ENCODE measurements at places on chromosomes 2 and 18. TPM values are rescaled to one million over a fixed set of nuclear protein-coding genes. Genes with fewer than 3 reads are reported as not detected.

SLC30A3 gene
- 0.58 TPM for total RNA-seq

SCYGR4 gene
- not detected for total RNA-seq

- DNase-seq, result no peak
Observed at GRCh38 chr2:95300450-95300849, 3.3 kb downstream of the KCNIP3 start.

GRCh38 chr2:23559561-23560239, 174.7 kb downstream of the KLHL29 start:
- no peak for DNase-seq

ZNF396 gene
- 3.1 TPM for total RNA-seq

DNA sequence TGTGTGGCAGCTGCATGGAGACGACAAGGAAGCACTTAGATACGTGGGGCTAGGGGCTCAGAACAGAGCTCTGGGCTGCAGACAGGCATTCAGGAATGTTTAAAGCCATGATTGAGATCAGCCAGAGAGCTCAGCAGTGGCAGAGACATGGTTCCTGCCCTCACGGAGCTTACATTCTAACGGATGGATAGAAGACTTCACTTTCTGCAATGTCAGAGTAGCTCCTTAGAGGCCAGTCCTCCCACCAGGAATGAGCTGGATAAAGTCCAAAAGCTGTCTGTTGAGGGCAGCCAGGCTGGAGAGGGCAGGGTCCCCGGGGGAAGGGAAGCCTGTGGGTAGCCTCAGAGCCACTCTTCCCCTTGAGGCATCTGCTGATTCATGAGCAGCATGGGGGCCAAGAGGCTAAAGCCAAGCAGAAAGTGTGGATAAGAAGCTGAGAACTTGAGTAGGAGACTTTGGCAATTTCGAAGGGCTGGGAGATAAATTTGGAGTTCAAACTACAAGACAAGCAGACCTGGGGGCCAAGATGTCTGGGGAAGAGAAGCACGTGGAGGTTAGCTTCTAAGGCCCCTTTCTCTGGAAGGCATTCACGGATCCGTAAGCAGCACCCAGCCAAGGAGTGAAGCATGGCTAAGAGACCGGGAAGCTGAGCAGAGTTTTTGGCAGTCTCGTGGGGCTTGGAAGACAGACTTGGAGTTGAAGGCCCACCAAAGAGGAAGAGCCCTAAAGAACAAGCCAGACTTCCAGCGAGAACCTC, 9.7 kb upstream of the CIB4 start:
- DNase-seq, result peak; percentile 23

GRCh38 chr2:80054346-80054675, 250.2 kb downstream of the LRRTM1 start:
- DNase-seq, result no peak

- no peak for DNase-seq
Observed at GRCh38 chr2:25881764-25882163, 3.5 kb upstream of the ASXL2 start.

GRCh38 chr2:239858179-239858578, 167.0 kb downstream of the NDUFA10 start:
- no peak for DNase-seq

DNA sequence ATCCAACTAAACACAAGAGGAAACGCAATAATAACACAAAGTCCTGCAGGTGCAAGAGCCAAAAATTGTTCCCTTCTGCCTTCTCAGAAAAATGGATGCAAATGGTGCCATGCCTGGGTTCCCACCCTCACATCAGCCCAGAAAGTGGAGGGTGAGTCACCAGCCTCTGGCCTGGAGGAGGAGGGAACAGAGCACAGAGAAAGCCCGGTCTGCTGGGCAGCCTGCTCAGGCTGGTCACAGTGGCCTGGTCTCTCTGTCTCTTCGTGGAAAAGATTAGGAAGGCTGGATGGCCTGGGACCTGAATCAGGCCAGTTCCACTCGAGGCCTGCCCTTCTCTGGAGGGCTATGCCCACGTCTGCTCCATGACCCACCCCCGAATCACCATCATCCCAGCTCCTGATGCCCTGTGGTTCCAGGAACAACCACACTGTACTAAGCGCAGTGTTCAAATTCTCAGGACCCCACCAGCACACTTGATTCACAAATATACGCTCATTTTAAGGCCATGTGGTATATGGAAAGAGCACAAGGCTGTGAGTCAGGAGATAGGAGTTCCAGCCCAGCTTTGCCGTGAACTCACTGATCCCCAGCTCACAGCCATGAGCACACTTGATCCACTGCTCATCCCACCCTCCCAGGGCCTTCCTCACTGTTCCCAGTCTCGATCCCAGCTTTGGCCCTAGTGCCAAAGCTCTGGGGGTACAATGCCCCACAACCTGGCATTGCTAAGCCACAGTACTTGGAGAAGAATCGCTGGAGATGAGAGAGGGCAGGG, 82.1 kb downstream of the ZBTB7C start:
- peak; percentile 46 for DNase-seq

DNA sequence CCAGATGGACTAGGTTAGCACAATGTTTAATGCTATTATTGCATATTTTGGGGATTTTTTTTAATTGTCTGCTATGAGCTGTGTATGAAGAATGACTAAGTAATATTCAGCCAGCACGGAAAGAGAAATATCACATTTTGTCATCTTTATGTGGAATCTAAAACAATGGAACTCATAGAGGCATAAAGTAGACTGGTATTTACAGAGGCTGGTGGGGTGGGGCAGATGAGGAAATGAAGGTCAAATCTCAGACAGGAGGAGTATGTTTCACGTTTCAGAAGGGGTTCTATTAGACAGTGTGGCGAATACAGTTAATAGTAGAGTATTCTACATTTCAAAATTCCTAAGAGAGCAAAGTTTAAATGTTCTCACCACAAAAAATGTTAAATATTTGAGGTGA, 4.7 kb downstream of the CDH19 start:
- DNase-seq, result no peak

- no peak for DNase-seq
Observed at GRCh38 chr2:99803846-99804245, 314.0 kb upstream of the REV1 start.

ABCG5 gene
- not detected for total RNA-seq

- DNase-seq, result no peak
Observed at GRCh38 chr2:206876216-206876860, 63.0 kb upstream of the CPO start.

- no peak for DNase-seq
Observed at GRCh38 chr2:43792653-43793052, 18.8 kb downstream of the DYNC2LI1 start.

DNA sequence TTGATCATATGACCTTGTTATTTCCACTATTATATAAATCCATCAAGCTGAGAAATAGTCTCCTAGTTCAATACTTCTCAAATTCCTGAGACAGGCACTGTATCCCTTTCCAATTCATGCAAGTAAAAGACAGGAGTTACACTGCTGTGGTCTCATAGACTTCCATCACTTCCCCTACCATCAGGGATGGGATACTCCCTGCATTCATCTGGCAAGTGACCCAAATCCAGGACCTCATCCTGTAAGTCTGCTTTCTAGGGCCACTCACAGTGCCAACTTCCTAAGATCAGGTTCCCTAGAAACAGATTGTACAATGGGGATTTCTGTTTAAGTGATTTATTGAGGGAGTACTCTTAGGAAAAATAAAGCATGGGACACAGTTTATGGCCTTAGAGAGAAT, 424.0 kb upstream of the CDH7 start:
- no peak for DNase-seq

DNA sequence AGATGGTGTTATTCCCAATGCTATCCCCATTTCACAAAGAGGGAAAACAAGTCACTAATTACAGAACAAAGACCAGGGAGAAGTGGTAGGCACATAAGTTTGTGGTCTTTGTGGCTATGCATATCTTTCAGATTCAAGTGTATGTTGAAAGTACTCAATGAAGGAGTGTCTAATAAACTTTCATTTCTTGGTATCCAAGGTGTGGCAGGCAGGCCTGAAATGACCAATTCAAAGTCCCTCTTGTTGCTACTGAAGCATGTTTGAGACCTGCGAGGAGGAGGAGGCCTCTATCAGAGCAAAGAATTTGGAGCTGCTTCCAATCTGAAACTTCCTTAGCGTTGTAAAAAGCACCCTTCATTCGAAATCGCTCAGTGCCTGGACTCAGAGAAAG, 60.9 kb upstream of the KLF7 start:
- DNase-seq, result no peak

DNA sequence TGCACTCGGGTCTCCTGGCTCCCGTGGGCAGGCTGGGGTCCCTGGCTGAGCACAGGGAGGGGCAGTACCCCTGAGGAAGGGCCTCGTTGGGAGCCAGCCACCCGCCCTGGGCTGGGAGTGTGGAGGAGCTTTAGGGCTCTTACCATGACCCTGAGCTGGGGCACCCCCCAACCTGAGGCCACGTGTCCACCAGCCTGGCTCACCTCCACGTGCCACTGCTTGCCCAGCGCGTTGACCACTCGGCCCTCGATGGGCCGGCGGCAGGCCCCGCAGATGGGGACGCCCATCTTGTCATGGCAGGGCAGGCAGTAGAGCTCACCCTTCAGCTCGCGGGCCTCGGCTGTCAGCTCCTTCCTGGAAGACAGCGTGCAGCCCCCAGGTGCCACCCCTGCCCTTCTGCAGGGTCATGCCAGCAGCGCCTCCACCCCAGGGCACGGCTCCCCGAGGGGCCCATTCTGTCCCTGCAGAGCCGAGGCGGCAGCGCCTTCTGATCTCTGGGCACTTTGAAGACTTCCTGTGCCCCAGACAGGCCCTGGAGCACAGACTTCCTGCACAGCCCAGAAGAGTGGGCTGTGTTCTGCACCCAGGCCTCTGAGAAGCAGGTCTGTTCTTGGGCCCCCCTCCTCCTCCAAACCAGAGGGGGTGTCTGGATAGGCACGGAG, 4.0 kb upstream of the GPR17 start:
- no peak for DNase-seq

DNA sequence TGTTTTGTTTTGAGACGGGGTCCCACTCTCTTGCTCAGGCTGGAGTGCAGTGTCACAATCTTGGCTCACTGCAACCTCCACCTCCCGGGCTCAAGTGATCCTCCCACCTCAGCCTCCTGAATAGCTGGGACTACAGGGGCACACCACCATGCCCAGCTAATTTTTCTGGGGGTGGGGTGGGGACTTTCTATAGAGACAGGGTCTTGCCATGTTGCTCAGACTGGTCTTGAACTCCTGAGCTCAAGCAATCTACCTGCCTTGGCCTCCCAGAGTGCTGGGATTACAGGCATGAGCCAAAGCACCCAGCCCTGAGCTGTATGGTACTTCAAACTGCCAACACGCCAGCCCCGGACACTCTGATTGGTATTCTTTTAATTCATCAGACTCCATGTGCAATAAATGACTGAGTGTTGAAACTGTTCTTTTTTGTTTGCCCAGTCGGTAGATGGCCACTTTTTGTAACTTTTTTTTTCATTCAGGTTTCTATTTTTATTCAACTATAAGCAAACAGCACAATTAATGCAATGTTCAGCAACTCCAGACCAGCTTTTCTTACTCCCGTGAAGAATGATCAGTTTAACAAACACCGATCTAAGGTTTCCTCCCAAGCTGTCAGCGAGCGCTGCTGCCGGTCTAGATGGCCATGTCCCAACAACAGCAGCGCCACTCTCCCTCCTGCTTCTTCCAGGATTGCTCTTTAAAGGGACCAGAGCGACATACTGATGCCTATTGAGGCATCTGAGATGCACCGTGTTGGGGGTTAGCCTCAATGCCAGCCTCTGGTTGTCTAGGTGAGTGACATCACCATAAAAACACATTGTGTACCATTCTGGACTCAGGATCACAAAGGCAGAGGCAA, 12.5 kb upstream of the TGOLN2 start:
- no peak for DNase-seq

DNA sequence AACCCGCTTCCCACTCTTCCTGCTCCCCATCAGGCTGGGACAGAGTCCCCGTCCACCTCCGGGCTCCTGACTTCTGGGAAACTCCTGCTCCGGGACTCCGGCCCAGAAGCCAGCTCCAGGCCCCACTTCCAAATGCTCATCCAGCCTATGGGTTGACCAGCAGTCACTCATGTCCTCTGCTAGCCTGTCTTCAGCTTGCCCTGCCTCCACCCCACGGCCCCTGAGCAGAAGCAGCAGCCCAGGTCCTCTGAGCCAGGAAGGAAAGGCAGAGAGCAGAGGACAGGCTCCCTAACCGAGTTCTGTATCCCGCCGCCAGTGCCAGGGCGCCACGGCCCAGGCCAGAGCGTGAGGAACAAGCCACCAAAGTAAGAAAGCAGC, 86.4 kb upstream of the ID2 start:
- DNase-seq, result peak; percentile 60

GRCh38 chr2:130351711-130352110, 4.1 kb upstream of the PTPN18 start:
- no peak for DNase-seq

CPLX4 gene
- not detected for total RNA-seq

LNPK gene
- total RNA-seq, result 28.7 TPM

SLC4A3 gene
- total RNA-seq, result 2.9 TPM
